ENCODE measurements at places on chromosomes 7 and 10. TPM values are rescaled to one million over a fixed set of nuclear protein-coding genes. Genes with fewer than 3 reads are reported as not detected.

- DNase-seq: no peak
Measured at GRCh38 chr7:130270947-130271800, 4.5 kb downstream of the CPA2 start.

DNA sequence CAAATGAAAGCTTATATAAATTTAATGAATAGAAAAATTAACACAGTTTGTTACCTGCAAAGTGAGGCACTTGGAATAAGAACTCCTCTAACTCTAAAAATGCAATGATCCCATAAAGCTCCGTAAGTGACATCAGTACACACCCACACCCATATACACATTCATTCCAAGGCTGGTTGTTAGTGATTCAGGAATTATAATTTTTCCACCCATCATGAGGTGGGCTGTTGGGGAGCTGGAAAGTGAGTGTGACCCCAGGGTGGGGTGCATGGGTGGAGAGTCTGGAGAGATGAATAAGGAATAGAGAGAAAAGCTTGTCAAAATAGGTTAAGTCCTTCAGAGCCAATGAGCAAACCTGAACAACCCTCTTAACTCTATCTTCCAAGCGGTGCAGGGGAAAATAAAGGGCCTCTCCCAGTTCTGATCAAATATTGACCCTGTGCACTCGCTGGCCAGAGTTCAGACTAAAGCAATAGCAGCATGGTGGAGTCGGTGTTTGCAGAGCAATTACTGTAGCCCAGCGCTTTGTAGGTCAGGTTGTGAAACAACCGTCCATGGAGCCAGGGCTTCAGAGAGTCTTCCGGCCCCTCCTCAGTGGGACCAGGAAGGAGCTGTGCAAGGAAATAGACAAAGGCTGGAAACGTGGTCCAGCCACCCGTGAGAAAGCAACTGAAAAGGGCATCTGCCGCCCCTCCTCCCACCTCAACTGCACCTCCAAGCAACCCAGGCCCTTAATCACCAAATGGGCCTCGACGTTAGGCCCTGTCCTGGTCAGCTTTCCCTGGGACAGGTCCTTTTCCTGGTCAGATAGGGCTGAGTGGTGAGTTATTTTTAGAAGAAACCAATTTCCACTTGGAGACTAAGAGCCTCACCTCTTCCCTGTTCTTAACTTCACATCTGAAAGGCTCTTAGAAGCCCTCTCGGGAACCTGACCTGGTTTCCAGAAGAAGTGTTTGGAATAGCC, 61.2 kb downstream of the SH3PXD2A start:
- no peak for DNase-seq

Gene MRPL43
- 66.6 TPM for polyA plus RNA-seq

Gene PKD2L1
- polyA plus RNA-seq: not detected

GRCh38 chr10:127982601-127983000, 75.7 kb downstream of the PTPRE start:
- no peak for DNase-seq

- DNase-seq: no peak
Measured at GRCh38 chr7:149827089-149827981, 10.8 kb upstream of the ZNF862 start.

GRCh38 chr7:14191686-14192098, 202.2 kb upstream of the ETV1 start:
- no peak for DNase-seq

DNA sequence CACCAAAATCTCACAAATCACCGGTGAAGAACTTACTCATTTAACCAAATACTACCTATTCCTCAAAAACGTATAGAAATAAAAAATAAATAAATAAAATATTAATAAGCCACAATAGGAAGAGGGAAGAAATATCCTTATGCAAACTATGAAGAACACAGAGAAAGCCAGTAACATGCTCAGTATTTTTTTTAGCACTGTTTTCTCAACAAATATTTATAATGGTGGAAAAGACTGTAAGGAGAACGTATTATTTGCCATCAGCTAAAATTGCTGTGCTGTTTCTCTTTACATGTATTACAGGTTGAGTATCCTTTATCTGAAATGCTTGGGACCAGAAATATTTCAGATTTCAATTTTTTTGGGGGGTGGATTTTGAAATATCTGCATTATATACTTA, 21.0 kb downstream of the KIAA1217 start:
- DNase-seq: no peak

Gene OR2A42
- polyA plus RNA-seq: 0.81 TPM

DNA sequence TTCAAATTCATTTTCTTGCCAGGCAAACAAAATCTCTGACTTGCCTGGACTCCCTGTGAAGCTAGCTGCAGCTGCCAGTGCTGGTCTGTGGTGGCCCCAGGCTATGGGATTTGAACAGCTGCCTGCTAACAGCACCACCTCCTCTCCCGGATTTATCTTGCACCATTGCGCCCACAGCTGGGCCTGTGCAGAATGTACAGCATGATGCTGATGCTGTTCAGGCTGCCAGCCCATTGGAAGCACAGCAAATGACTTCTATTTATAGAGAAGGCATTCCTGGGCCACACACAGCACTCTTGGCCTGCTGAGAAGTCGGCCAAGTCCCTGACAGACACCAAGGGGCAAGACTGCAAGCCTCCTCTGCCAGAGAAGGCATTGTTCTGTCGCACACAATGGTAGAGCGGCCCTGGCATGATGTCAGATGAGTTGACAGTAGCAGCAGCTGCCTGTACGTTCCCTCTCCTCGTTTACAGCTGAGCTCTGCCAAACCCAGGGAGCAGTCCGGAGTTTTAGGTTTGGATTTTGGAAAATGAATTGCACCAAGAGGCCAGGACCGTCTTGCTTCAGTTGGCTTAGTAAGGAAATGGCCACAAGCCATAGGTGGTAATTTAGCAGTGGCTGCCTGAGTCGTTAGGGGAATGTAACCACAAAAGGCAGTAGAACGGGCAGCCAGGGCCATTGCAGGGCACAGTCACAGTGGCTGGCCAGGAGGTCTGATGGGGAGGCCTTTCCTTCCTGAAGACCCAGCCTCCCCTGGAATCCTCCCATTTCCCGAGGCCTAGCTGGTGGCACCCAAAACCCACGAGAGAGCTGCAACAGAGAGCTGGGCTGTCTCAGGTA, 38.5 kb downstream of the MTURN start:
- peak; percentile 73 for DNase-seq

Gene FAM221A
- 5.1 TPM for polyA plus RNA-seq

DNA sequence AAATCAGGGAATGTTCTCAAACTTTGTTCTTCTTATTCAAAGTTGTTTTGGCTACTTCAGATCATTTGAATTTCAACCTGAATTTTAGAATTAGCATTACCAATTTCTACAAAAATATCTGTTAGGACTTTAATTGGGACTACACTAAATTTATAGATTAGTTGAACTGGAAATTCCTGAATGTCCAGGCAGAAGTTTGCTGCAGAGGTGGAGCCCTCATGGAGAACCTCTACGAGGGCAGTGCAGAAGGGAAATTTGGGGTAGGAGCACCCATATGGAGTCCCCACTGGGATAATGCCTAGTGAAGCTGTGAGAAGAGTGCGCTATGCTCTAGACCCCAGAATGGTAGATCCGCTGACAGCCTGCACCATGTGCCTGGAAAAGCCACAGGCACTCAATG, 22.8 kb upstream of the AGMO start:
- DNase-seq: no peak

Gene LIPM
- polyA plus RNA-seq: not detected

- DNase-seq: no peak
Measured at GRCh38 chr7:88203401-88203800, 16.4 kb downstream of the SRI start.

DNA sequence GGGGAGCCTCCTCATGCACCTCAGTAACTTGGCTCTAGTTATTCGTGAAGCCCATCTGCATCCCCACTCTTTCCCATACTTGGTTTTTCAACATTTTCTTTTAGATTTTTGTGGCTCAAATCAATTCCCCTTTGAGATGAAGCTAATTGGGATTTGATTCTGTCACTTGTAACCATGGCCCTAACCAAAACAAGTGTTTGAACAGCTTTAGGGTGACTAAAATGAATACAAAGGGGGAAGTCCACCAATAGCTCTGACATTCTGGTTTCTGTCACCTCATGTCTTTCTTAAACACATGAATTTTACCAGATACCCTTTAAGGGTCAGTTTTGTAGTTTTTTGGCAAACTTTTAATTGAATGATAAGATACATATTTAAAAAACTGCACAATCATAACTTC, 87.0 kb downstream of the PCGF5 start:
- no peak for DNase-seq

DNA sequence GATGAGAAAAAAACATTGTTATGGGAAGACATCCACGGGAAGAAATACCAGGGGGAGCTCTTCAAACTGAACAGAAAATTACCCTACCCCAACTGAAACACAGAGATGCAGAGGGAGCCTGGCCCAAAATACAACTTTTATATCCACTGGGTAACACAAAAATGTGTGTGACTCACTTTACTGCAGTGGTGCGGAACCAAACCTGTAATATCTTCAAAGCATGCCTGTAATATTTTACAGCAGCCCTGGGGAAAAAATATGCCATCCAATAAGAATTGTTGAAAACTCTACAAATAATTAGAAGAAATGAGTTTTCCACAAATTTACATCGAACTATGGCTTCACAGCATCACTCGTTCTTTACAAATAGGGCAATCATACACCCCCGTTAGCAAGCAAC, 49.8 kb upstream of the SRRM3 start:
- DNase-seq: no peak

DNA sequence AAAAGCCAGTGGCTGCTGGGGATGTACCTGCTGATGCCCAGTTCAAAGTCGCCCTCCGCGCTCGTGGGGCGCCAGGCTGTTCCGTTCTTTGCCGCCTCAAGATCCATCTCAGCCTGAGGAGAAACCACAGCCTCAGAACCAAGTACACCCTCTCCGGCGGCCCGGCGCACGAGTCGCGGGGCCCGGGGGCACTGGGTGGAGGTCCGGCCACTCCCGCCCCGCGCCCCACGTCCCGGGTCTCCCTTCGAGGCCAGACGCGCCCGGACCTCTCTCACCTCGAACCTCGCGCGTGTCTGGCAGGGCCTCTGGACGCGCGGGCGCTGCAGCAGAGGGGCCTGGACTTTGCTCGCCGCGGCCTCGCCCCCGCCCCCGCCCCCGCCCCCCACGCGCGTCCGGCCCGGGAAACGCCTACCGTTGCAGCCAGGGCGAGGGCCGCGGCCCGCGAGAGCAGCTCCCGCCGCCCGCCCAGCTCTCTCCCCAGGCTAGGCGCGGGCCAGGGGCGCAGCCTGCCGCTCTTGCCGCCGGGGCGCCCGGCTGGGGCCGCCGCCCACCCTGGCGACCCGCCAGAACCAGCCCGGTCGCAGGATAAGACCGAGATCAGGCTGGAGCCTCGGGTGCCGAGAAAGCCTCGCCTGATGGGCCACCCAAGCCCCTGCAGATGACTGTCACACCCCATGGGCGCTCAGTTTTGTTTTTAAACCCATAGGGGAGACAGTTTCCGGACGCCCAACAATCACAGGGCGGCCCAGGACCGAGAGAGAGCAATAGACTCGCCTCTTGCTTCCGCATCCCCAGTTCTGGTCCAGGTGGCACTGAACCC, at the start of gene ABCB4:
Gene ABCB4, minus strand, starts transcription at position 322 of the 820 bp plus-strand sequence. Its CDS starts 215 bp downstream, at position 107.
- peak; percentile 46 for DNase-seq

Gene GRM8
- 0.57 TPM for polyA plus RNA-seq

DNA sequence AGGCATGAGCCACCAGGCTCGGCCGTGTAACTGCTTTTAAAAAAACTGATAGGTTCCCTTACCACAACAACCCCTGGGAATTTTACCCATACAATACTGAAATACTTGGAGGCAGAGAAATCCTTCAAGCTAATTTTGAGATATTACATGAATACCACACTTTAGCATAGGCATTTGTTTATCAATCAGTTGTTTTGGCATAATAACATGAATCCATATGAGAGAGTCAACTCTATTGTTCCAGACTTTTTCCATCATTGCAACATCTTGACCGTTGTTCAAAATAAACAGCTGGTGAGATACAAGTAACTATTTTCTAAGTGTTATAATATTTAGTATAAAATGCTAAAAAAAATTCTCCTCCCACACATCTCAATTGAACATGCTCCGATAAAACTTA, 36.8 kb downstream of the LAMB4 start:
- DNase-seq: peak; percentile 82

- no peak for DNase-seq
Measured at GRCh38 chr7:121558288-121558687, 162.2 kb upstream of the FAM3C start.

GRCh38 chr10:126352453-126352852, 35.8 kb downstream of the ADAM12 start:
- DNase-seq: peak; percentile 61

GRCh38 chr7:67866812-67867211, 870.2 kb downstream of the TYW1 start:
- DNase-seq: no peak

- peak; percentile 51 for DNase-seq
Measured at GRCh38 chr7:5755704-5756504, 25.6 kb downstream of the RNF216 start.

Gene NEUROG3
- not detected for polyA plus RNA-seq

DNA sequence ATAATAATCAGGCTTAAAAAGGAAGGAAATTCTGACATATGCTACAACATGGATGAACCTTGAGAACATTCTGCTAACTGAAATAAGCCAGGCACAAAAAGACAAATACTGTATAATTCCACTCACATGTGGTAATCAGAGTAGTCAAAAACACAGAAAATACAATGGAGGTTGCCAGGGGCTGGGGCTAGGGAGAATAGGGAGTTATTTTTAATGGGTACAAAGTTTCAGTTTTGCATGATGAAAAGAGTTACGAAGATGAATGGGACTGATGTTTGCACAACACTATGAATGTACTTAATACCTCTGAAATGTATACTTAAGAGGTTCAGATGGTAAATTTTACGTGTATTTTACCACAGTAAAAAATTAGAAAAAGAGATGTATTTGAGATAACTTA, 145.6 kb downstream of the DOCK4 start:
- DNase-seq: no peak

DNA sequence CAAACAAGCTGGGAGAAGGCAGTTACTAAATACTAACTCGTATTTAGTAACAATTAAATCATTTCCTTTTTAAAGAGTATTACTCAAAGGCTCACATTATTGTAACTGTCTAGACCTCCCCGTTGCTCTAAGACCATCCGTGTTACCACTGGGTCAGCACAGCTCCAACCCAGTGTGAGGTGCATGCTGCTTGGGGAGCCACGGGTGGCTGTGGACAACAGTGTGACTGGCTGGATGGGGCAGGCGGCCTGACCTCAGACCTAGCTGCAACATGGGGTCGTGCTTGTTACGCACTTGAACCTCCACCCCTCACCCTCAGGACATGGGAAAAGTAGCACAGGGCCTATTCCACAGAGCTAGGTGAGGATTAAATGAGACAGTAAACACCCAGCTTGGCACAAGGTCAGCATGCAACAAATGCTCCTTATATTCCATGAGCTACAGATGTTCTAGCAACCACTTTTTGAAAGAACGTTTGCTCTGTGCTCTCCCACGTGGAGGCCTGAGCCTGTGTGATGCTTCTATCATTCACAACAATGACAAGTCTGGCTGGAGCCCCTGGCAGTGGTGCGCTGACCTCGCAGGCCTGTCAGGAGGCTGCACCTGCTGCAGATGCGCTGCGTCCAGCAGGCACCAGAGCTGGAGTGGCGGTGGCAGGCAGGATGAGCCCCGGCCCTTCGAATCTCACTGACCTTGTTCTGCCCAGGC, 135.7 kb downstream of the PKD1L1 start:
- no peak for DNase-seq

All from muscle of back (tissue), 13 donors.